ENCODE measurements at places on chromosomes 11 and 22.

- no peak for DNase-seq
Observed at GRCh38 chr11:13720940-13721339, 52.5 kb downstream of the FAR1 start.

GRCh38 chr11:114080219-114080618, 20.7 kb downstream of the ZBTB16 start:
- no peak for DNase-seq

DNA sequence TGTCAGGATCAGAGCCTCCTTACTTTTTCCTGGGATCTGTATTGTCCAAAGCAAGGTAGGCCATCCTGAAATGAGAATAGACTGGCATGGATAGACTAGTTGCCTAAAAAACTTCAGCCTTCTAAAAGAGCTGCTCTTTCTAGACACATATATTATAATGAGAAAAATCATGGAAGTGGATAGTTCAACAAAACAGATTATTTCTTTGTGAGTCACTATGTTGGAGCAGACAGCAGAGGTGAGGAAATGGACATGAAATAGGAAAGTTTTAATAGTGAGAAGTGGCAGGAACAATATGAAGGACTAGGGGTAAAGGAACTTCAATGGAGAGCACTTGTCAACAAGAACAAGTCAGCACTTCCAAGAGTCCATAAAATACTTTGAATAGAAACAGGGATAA, 101.9 kb upstream of the ANO3 start:
- DNase-seq: no peak

GRCh38 chr22:20567993-20568417, 60.6 kb downstream of the MED15 start:
- DNase-seq: no peak

GRCh38 chr11:11016068-11016467, 158.2 kb upstream of the ZBED5 start:
- no peak for DNase-seq

DNA sequence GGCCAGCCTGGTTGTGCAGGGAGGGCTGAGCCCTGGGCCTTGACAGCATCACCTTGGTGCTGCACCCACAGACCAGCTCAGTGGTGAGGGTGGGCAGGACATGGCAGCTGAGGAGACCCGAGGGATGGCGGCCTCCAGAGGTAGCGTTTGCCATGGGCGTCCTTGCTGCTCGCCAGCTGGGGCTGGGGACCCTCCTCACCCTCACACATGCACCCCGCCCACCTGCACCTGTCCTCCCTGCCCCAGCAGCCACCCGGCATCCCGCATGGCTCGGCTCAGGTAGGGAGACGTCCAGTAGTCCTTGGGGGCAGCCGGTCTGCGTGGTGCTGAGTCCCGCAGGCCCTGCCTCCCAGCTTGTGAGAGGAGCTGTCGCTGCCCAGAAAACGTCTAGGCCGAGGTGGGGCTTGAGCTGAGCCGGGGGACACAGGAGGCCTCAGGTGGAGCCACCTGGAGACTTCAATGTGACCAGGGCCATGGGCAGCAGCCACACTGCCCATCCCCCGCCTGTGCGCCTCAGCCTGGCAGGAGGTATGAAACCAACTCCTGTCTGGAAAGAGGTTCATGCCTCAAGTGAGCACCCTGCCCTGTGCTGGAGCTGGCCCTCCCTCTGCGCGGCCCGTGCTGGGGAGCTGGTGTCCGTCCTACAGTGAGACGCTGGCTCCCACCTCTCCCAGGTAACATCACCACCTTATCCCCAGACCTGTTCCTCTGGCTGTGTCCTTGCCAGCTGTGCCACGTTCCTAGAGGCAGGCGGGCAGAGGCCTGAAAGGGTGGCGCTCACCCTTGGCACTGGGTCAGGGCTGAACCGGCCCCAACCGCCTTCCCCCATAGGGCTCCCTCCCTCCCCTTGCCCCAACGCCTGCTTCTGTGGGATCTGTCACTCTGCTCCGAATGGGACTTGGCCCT, 3.3 kb upstream of the TRABD start:
- no peak for DNase-seq

Measured in activated CD4-positive, alpha-beta T cell treated with anti-CD3 and anti-CD28 coated beads, Interleukin-2, amount 50 U/mL, for 16 hours (primary cell).